Activated naive CD4-positive, alpha-beta T cell treated with anti-CD3 and anti-CD28 coated beads, Interleukin-2, amount 50 U/mL, for 72 hours (primary cell): ENCODE measurements at places on chromosomes 1 and 21. TPM values are rescaled to one million over a fixed set of nuclear protein-coding genes. Genes with fewer than 3 reads are reported as not detected.

- no peak for DNase-seq
These were observed 4.3 kb downstream of the INAVA start for GRCh38 chr1:200899015-200899386.

- DNase-seq, result no peak
These were observed 603.7 kb upstream of the CAMK1G start for GRCh38 chr1:208979776-208980175.

DNA sequence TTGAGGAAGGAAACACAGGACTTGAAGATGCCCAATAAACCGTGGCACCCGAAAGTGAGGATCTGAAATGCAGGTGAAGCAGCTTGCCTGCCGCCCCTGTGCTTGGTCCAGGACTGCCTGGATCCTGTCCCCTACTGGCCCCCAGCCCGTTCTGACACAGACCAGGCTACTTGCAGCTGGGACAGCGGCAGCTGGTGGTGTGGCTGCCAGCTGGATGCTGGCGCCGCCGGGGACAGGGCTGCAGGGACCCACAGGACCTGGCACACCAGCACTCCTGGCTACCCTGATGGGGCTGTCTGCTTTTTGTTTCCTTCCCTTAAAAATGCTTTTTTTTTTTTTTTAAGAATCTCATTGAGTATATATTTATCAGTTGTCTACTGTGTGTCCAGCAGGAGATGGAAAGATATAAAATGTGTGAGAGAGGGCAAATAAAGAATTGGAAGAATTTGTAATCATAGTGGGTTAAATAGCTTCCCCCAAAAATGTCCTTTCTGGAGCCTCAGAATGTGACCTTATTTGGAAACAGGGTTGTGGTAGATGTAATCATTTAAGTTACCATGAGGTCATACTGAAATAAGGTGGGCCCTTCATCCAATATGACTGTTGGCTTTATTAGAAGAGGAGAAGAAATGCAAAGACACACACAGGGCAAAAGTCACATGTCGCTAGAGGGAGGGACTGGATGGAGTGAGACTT, 165.6 kb downstream of the DSCAM start:
- DNase-seq, result no peak

DNA sequence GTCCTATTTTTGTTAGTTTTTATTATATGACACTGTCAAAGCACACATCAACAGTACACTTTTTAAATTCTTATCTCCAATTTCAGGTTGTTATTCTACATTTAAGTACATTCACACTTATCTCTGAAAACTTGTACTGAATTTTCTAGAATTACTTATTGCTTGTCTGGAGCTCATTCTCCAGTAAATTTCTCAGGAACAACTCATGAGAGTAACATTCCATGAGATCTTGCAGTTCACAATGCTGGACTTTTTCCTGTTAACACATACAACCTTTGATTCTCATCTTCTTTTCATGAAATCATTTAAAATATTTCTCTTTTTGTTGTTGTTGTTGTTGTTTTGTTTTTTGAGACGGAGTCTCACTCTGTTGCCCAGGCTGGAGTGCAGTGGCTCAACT, 320.9 kb upstream of the CAMK1G start:
- DNase-seq, result no peak

GRCh38 chr1:19942088-19942487, 18.7 kb upstream of the PLA2G2E start:
- DNase-seq, result no peak

GRCh38 chr1:223175032-223175431, 32.0 kb upstream of the TLR5 start:
- DNase-seq, result no peak

- DNase-seq, result no peak
These were observed 39.0 kb upstream of the BCAS2 start for GRCh38 chr1:114620419-114620818.

- DNase-seq, result no peak
These were observed 44.2 kb upstream of the RGS7 start for GRCh38 chr1:241401156-241401555.

- DNase-seq, result no peak
These were observed 66.7 kb upstream of the COX20 start for GRCh38 chr1:244768804-244769203.

GRCh38 chr1:21089731-21090130, 87.0 kb downstream of the EIF4G3 start:
- no peak for DNase-seq

- no peak for DNase-seq
These were observed 12.2 kb downstream of the THBS3 start for GRCh38 chr1:155195201-155196102.

DNA sequence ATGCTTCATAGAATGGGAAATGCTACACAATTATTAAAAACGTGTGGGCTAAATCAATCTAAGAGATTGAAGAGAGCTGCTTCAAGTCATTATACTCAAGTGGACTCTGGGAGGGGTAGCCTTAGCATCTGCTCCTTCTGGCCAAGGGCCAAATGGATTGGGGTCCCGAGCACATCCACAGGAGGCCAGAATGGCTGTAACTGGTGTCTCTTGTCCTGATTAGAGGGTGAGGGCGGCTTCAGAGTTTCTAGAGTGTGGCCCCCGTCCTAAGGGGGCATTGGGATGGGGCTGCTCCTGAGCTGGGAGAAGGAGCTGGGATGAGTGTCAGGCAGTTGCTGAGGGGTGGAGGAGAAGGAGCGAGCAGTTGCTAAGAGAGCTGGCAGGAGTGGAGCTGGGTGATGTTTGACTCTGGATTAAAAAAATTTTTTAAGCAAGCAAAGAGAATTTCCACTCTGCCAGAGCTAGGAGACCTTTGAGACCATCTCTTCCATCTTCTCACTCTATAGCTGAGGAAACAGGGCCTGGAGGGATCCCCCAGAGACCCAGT, 71.3 kb upstream of the TLR5 start:
- no peak for DNase-seq

DNA sequence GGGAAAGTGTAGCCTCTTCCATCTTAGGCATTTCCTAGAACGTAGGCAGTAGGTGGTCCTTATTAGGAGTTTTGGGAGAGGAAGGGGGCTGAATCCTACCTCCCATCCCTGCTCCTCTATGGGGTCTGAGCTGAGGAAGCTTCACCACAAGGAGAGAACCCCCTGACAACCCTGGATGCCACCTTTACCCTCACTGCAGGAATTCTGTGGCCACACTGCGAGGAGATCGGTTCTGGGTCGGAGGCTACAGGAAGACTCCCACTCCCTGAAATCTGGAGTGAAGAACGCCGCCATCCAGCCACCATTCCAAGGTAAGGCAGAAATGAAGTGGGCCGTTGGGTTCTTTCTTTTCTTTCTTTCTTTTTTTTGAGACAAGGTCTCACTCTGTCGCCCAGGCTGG, 1.5 kb downstream of the MX1 start:
- no peak for DNase-seq

DNA sequence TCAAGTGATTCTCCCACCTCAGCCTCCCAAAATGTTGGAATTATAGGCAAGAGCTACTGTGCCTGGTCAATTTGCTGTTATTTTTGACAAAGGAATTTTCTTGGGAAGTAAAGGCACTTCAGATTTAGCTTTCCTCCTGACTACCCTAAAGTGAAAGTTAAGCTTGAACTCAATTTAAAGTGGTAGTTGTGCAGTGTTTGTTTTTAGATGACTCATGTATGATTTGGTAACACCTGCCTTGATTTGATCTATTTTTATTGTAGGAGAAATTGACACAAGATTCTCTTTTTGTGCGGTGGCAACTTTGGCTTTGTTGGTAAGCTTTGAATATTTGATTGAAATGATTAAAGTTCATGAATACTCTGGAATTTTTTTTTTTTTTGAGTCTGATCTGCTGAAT, 5.0 kb downstream of the RABGGTB start:
- DNase-seq, result no peak

GRCh38 chr1:11458811-11459275, 20.1 kb upstream of the DISP3 start:
- no peak for DNase-seq

DNA sequence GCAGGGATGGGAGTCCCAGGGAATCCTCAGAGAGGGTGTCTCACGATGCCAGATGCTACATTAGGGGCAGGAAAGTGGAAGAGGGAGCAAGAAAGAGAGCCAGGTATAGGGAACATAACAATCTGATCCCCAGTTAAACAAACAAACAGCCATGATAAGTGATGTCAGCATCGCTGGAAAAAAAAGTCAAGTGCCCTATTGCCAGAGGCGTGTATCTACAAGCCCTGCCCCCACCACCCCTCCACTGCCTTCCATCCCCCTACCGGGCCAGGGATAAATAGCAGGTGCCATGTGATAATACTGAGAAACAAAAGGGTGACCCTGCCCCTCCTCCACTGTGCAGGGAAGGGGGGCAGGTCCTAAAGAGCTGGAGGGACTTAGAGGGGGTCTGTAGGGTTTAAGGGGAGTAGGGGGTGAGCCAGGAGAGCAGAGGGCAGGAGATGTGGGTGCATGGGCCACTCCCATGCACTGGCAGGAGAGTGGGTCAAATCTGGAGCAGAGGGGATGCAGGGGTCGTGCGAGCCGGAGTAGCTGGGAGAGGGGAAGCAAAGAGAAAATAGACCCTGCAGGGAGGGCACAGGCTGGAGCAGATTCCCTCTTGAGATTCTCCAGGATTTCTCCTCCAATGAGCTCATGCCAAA, 3.4 kb downstream of the SLC26A9 start:
- peak; percentile 12 for DNase-seq

- DNase-seq, result no peak
These were observed 25.8 kb upstream of the VPS26C start for GRCh38 chr21:37292941-37293340.

GRCh38 chr1:84407958-84408422, 9.7 kb downstream of the DNASE2B start:
- no peak for DNase-seq

DNA sequence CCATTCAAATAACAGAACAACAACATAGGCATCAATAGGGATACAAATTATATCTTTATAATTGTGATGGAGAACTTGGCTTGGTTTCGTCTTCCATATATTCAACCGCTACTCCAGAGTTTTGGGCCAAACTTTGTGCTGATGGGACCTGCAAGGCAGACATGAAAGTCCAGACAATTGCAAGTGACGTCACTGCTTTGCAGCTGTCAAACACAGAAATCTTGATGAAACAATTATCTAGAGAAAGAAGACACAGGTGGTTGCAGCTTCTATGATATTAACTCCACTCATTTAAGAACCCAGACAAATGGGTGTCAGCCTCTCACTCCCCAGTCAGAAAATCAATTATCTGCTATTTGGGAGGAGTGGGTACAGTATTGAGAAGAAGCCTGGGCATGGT, 390.6 kb downstream of the NUF2 start:
- no peak for DNase-seq

The PTAFR gene
- total RNA-seq, result 0.07 TPM

The LCE3D gene
- total RNA-seq, result not detected

The RIPPLY3 gene
- total RNA-seq, result 0.18 TPM

The LAMC2 gene
- not detected for total RNA-seq

The PERM1 gene
- total RNA-seq, result not detected

The KCNQ4 gene
- total RNA-seq, result 0.73 TPM
